NCI-H446 (cell line): ENCODE measurements at places on chromosomes 3 and 15.

GRCh38 chr3:143771258-143771657 is 77.0 kb downstream of the SLC9A9 start:
- no peak for DNase-seq

- DNase-seq: no peak
Measured at GRCh38 chr3:184284696-184285095, 8.9 kb downstream of the ECE2 start.

DNA sequence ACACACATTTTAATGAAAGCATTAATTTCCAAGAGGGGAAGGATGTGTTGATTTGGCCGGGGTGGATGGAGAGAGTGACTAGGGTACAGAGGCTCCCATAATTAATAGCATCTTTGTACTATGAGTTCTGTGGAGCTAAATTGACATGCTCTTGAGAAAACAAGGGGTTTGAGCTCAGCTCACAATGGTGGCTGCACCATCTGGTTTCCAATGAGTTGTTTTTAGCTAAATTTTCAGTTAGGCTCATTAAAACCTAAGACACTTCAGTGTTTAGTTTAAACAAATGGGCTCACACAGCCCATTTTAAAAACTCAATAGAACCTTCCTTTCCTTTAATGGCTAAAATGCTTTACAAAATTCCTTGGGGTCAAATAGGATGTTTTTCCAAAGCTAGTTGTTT is 199.7 kb downstream of the TNIK start:
- no peak for DNase-seq

- no peak for DNase-seq
Measured at GRCh38 chr3:39577541-39577940, 110.1 kb downstream of the MOBP start.

- DNase-seq: peak; percentile 37
Measured at GRCh38 chr3:50189274-50189673, 2.1 kb upstream of the GNAT1 start.

DNA sequence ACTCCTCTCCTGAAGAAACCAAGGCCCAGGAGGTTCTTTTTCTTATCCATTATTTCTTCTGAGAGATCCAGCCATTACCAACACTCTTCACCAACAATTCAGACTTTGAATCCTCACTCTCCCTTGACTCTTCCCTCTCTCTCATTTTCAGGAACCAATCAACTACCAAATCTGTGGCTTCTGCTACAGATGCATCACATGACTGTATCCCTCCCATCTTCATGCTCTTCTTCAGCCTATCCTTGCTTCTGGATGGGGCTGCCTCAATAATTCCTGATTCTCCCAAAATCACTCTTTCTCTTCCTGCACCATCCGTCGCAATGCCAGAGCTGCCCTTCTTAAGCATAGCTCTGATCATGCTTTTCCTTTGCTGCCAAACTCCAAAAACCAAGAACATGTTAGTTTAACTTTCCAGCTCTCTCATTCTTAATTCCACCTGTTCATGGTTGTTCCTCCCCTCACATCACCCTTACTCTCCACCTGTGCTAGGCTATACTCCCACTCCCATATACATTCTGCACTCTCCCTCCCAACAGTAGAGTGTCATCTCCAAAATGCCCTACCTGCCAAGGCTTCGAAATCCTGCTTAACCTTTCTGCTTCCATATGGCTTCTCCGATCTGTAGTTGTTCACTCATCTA is 13.5 kb downstream of the PLD1 start:
- no peak for DNase-seq

- no peak for DNase-seq
Measured at GRCh38 chr3:20039765-20040547, at the start of gene KAT2B. TSS of gene KAT2B (plus strand) at chr3:20040446. CDS start at chr3:20040478, 32 bp downstream.

- DNase-seq: no peak
Measured at GRCh38 chr3:71127052-71127831, 456.3 kb downstream of the FOXP1 start.
